ENCODE measurements at places on chromosomes 7 and 10.

DNA sequence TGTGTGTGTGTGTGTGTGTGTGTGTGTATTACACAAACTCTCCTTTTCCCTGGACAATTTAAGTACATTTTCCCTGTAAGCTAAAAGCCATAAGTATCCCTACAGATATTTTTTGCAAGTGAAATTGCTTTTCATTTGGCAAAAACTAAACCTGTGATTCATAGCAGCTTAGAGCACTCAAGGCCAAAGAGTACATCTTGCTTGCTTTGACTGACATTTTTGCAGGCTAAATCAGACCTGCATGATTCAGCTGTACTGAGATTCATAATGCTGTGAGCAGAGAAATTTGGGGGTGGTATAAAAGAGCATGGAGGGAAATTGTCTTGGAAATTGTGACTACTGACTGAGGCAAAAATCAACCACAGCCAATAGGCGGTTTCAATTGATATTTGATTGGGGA, 500.4 kb downstream of the GFRA1 start:
- no peak for DNase-seq

DNA sequence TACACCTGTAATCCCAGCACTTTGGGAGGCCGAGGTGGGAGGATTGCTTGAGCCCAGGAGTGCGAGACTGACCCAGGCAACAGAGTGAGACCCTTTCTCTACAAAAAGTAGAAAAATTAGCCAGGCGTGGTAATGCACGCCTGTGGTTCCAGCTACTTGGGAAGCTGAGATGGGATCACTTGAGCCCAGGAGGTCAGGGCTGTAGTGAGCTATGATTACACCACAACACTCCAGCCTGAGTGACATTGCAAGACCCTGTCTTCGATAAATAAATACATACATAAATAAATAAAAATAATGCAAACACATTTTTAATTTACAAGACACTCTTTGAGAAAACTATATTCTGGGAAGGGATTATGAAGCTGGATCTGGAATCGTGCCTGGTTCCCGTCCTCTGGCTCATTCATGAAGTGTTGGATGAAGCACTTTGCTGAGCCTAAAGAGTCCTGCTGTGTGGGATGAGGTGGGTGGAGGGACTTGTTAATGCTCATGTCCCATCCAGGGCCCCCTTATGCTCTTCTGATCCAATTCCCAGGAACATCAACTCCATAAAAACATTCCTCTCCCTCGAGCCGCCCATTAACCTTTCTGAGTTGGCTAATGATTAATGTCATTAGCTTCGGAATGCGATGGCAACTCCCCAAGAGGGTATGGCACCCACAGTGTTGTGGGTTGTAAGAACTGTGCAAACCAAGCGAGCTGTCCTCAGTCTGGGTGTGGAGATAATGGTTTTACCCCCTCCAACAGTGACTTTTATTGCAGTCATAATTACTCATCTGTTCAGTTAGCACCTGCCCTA, 236.3 kb downstream of the BAMBI start:
- no peak for DNase-seq

- peak; percentile 19 for DNase-seq
Observed at GRCh38 chr7:150388709-150389531, 9.8 kb downstream of the ZNF775 start.

DNA sequence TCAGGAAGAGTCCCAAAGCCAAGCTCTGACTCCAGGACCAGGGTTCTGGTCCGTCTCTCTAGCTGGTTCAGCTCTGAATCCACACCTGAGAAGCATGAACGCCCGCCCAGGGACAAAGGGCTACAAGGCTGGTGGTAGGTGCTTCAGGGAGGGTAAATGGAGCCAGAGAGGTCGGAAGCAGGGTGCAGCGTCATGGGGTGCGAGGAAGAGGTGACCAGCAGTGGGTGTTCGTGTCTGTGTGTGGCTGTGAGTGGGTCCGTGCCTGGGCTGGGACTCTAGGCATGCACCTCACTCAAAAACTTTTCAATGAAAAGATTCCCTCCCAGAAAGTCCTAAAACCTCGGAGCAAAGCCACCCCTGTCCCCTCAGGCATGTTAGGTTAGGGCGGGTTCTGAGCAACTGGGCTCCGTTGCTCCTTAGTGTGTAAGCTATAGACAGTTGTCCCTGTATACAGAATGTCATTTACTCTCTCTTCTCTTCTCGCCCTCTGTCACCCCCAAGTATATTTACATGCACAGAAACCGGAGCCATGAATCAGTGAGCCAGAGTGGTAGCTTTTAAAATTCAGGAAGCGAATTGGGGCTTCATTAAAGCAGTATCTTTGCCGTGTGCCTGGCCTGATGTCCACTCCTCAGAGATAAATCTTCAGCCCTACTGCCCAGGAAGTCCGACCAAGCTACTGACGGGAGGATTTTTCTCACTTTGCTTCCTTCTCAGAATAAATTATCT, 12.3 kb upstream of the GATA3 start:
- no peak for DNase-seq

DNA sequence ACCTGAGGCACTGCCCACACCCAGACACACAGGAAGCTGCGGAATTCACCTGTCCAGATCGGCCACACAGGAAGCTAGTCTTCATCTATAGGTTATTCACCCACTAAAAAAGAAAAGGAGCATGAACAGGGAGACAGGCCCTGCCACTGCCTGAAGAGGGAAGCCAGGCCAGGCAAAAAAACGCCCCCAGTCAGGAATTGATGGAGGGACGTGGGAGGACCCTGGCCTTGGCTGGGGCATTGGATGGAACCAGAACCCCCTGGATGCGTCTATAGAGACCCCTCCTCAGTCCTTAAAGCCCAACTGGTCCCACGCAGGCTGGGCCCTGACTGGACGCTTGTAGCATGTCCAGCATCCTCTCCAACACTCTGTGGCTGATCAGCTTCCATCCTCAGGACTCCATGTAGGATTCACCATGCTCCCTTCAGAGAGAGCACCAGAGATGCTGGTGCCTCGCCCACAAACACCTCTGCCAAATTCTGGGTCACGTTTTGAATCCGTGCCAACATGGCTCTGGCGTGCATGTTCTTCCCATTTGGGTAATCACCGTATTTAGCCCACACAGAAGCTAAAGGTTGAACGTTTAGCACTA, 259.3 kb upstream of the TCERG1L start:
- DNase-seq: no peak

DNA sequence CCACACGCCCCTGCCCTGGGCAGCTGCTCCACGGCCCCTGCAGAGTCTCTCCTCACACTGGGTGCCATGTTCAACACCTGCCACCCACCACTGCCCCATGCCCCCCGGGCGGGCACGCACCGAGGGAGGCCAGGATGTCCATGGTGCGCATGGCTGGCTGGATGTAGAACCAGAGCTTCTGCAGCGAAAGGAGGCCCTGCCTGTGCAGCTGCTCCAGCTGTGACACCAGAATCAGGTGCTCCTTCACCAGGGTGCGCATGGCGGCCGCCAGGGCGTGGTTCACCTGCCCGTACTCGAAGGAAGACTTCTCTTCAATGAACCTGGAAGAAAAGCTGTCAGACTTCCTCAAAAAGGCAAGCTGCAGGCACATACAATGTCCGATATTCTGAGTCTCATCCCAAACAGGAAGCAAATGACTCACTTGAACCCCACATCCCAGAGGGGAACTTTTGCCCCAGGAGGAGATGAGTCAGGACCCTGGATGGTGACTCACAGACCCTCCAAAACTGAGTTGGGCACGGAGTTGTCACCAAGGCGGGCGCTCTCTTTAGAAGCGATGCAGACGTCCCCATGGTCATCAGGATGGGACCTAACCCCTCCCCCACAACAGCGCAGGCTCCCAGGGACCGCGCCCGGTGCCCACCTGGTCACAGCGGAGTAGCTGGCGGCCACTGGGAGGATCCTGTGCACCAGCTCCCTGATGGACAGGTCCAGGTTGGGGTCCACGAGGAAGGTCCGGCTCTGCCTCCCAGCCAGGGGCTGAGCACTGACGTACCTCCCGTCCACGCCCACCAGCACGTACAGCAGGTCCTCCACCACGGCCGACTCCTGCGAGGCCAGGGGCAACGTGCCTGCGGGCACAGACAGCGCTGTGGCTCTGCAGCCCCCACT, 15.5 kb downstream of the TUBGCP2 start:
- no peak for DNase-seq

DNA sequence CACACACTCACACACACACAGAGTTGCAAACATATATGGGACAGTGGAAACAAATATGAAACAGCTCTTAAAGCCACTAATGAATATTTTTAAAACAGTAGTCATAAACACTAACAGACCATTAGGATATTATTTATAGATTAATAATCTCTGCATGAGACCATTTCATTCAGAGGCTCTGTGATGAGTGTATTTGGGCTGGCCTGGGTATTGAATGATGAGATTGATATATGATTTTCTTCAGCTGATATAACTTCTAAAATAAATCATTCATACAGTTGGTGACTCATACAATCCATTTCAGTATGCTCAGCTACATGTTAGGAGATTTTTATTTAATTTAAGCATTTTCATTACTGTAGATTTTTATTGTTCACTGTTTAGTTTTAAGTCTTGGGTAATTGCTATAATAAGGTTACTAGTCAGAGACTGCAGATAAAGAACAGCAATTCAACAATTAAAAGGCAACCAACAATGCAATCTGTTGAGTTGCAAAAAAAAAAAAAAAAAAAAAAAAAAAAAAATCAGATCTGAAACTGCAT, 25.2 kb upstream of the AGK start:
- DNase-seq: no peak

GRCh38 chr7:142345811-142346210, 88.0 kb upstream of the PRSS58 start:
- DNase-seq: no peak

- no peak for DNase-seq
Observed at GRCh38 chr7:99293650-99294049, 21.0 kb downstream of the MYH16 start.

DNA sequence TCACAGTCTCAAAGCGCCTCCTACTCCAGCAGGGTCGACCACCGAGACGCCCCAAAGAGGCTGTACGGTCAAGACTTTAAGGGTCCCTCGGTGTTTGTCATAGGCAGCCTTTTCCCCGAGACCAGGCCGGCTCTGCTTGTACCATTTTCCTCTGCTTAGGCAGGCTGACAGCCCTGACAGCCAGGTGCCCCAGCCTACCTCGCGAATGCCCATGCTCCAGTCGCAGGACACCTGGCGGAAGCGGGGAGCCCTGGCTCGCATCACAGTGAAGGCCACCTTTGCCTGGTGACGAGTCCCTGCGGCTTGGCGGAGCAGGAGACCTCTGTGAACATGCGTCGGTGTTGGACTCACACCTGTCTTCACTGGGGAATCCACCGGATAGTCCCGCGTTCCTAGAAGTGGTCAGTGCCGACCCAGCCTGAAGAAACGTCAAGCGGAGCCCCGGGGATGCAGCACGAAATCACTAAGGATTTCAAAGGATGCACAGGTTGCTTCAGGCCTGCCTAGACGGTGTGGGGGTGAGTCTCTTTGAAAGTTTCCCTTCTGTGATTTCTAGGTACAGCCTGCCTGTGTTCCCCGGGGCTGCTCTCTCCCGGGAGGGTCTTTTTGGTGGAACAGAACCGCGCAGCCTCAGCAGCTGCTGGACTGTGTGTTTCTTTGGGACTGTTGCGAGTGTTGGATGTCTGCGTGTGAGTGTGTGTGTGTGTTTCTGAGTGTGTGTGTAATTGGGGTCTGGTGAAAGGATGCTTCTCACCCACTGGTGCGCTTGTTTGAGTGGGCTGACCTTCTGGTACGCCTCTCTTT, 30.5 kb upstream of the ZNF273 start:
- DNase-seq: no peak

DNA sequence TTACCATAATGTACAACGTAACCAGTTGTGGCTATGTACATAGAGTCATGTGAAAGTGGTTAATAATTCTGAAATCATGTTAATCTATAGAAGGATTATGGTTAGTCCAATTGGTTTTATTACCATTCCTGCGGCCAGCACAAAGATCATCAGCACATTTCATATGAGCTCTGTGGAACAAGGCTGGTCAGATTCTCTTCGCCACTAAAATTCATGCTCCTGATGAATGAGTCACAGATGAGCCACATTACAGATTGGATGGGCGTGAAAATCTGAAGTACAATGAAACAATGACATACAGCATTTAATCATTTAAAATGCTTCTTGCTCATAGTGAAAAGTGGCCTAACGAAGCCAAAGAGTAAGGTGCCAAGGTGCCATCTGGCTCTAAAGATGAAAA, 716.2 kb upstream of the PHF14 start:
- DNase-seq: no peak

DNA sequence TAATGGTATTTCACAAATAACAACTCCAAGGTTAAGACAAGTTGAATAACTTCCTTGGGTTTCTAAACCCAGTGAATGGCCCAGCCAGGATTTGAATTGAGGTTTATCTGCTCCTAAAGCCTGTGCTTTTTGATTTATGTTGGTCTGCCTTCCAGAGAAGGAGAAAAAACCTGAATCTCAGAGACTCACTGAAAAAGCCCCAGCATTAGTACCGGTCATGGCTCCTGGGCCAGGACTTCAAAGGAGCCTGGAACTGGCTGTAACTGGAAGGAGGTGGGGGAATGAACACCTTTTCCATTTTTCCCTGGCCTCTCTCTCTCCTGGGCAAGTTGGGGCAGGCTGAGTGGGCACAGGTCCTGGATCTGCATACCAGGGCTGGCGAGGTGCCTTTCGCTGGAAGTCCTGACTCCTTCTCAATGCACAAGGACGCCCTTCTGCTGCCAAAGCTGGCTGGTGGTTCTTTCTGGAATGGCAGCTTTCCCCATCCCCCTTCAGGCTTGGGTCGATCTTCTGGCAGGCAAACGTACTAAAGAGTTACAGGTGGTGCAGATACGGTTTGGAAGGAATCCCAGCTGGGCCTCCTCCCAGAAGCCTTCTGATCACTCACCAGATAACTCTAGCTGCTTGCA, 268.2 kb downstream of the PTEN start:
- DNase-seq: no peak

- no peak for DNase-seq
Observed at GRCh38 chr7:14395860-14396259, 406.4 kb upstream of the ETV1 start.

DNA sequence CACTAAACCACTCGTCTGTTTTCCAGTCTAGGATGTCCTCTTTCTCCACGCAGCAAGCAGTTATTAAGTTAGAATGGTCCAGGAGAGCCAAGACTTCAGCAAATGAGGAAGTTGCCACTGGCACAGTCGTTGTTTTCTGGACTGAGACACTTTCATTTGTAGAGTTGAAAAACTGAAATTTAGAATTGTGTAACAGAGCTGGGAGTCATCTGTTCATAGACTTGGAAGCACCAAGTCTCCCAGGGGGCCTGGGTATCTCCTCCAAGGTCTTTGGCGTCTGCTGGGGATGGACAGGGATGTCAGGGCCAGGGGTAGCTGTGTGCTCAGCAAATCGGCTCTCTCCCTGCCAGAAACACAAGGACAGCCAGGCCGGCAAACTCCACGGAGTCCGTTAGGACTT, 208.4 kb downstream of the FANK1 start:
- no peak for DNase-seq

GRCh38 chr10:30589441-30589840, 40.1 kb downstream of the LYZL2 start:
- no peak for DNase-seq
